ENCODE measurements at places on chromosomes 12 and 14. TPM values are rescaled to one million over a fixed set of nuclear protein-coding genes. Genes with fewer than 3 reads are reported as not detected.

- no peak for DNase-seq
These were observed 403.8 kb downstream of the DAD1 start for GRCh38 chr14:22185191-22185590.

- DNase-seq: peak; percentile 55
These were observed 7.9 kb upstream of the CMKLR1 start for GRCh38 chr12:108346727-108347710.

DNA sequence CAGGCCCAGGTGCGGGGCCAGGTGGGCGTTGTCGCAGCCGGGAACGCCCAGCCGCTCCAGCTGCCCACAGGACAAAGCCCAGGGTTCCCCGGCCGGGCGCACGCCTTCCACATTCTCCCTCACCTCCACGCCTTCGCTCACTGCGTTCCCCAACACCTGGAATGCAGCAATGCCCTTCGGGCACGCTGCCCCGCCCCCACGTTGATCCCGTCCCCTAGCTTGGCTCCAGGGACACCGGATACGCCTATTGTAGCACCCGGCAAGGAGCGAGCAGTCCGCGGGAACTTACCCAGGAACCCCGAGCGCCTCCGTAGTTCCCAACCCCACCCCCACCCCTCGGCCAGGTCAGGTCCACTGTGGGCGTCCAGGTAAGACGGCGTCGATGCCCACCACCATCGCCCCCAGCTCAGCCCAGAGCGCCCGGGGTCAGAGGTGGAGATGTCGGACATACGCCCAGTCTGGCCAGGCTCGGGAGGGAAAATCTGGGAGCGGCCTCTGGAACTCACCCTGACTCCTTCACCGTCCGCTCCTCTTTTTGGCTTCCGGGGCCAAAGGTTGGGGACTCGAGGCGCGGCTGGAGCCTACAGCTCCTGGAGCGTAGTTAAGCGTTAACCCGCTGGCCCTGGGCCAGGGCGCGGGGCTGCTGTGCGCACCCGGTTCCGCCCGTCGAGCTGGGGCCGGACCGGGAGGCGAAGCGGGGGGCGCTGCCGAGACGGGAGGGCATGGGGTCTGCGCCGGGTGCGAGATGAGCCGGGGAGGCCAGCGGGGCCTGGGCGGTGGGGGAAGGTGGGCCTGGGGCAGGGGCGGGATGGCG lies 594 bp upstream of the CEP170B start:
- DNase-seq: peak; percentile 88

Gene PFKM
- 64.8 TPM for total RNA-seq

DNA sequence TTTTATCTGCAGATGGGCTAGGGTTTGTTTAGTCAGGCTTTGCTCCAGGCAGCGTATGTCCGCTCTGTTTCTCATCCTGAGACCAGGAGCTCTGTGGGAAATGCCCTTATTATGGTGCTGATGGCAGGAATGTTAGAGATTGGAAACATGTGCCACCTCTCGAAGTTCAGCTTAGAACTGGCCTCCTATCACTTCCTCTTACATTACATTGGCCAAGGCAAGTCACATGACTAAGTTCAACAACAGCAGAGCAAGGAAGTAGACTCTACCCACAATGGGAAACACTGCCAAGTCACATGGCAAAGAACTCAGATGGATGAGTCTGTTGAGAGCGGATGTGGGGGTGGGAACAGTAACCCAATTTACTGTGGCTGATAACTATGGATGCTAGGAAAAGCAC lies 161.9 kb upstream of the WSCD2 start:
- DNase-seq: no peak
